Cortex of kidney (tissue), 1 donor: ENCODE measurements at places on chromosomes 2 and 18.

GRCh38 chr18:49406863-49407262, 53.6 kb downstream of the DYM start:
- no peak for DNase-seq

- DNase-seq: no peak
These were observed 264.3 kb downstream of the PTGR3 start for GRCh38 chr18:74944676-74945075.

DNA sequence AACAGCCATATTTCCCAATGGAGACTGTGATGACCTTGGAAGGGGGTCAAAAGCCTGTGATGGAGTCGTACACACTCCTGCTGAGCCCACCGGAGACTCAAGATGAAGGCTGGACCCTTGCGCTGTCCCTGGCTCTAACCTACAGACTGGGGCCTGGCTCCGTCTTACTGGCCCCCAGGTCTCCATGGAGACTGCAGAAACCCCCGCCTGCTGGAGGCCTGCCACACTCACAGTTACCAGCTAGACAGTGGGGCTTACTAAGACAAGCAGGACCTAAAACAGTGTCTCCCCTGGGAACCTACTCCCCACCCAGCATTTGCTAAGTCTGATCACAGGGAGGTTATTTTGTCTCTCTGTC, 9.6 kb downstream of the C2orf72 start:
- no peak for DNase-seq

GRCh38 chr18:7388741-7389140, 157.9 kb downstream of the LRRC30 start:
- DNase-seq: no peak

GRCh38 chr2:11656671-11657101, 13.3 kb downstream of the NTSR2 start:
- DNase-seq: no peak

GRCh38 chr2:191611614-191612013, 66.3 kb upstream of the NABP1 start:
- DNase-seq: no peak

GRCh38 chr18:5237083-5237722, 40.1 kb upstream of the AKAIN1 start:
- no peak for DNase-seq

GRCh38 chr18:54829856-54830255, 1.6 kb downstream of the RAB27B start:
- DNase-seq: no peak

DNA sequence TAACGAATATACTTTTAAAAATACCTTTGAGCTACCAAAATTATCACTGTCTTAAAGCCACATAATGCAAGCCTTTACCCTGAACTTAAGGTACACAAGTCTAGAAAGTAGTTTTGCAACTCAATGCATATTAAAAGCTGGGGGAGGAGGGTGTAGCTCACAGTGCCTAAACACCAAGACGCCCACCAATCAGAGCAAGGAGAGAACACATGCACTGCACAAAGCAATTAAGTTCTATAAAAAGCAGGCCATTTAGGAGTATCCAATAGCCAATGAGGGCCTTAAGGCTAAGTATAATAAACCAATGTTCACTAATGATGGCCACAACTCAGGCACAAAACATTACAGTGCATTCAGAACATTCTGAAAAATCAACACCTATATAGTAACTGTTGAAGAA, 16.2 kb downstream of the TRIP12 start:
- DNase-seq: no peak

DNA sequence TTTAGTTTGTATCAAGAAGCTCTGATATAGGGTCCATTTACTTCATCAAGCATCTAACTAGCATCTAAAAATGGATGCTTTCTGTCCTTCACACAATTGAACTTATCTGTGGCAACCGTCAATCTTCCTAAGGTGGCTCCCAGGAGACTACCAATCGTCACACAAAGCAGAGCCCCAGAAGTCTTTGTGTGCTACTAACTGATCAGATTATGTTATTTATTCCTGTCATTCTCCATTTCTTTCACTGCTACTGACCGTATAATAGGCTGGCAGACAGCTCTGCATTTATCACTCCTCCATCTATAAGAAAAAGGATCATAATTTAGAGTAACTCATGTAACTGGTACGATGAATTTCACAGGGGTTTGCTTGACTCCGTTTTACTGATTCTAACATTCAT, 585.0 kb upstream of the NXPH2 start:
- DNase-seq: no peak

GRCh38 chr2:149021271-149021719, 17.2 kb upstream of the LYPD6B start:
- DNase-seq: no peak

DNA sequence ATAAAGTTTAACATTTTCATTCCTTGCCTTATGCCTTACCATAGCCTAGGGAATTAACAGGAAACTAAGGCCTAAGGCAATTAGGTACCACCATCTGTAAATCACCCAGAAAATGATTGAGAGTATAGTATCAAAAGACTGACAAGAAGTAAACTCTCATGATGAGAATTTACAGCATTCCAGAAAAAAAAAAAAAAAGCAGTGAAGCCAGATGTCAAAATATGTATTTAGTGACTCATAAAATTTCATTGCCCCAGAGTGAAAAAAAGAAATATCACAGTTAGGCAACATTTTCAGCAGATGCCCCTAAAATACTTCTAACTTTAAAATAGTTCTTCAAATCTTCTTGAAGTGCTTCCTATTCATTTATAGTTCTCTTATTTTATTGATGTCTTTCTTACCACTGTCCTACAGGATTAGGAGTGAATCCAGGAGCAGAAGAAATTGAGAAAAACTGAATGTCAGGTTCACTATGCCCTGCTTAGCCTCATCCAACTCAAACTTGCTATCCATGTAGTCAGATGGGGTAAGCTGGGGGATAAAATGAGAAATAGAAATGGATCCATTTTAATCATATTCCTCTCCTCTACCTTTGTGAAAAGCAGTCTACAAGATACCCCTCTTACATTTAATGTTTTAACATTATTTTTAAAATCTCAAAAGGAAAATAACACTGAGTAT, 57.3 kb upstream of the TANK start:
- no peak for DNase-seq

DNA sequence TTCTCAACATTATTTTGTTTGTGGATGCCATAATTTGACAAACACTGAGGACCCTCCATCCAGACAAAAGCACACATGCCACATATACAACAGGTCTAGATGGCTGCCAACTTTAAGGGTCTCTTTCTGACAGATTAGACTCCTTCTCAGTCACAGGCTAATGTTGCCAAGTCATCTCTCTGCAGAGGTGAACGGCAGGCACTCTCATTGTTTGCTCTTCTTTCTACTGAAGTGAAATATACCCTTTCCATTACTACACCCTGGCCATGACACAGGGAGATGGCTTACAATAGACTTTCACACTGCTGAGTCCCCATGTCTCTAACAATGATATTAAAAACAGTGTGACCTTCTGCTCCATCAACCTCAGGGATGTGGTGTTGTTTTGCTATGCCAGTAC, 47.5 kb upstream of the ZNF397 start:
- no peak for DNase-seq

DNA sequence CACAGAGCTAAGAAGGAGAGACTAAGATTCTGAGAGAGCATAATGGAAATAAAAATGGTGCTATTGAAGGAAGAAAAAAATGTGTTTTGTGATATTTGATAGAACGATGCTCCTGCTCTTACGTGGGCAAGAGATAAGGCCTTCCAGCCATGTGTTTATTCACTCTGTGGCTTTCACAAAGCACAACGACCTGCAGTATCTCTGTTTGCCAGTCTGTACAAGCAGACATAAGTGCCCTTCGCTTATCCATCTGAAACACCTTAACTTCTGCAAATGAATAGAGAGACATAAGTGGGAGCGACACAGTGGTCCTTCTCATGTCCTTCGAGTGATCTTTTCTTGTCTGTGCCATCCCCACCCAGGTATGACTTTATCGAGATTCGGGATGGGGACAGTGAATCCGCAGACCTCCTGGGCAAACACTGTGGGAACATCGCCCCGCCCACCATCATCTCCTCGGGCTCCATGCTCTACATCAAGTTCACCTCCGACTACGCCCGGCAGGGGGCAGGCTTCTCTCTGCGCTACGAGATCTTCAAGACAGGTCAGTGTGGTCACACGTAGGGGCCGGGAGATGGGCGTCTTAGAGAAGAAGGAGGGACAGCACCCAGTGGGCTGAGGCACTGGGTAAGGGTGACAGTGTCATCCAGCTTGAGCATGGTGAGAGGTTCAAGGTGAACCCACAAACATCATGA, 33.7 kb downstream of the NRP2 start:
- DNase-seq: no peak

- no peak for DNase-seq
These were observed 92.9 kb upstream of the WDR75 start for GRCh38 chr2:189348369-189348768.

DNA sequence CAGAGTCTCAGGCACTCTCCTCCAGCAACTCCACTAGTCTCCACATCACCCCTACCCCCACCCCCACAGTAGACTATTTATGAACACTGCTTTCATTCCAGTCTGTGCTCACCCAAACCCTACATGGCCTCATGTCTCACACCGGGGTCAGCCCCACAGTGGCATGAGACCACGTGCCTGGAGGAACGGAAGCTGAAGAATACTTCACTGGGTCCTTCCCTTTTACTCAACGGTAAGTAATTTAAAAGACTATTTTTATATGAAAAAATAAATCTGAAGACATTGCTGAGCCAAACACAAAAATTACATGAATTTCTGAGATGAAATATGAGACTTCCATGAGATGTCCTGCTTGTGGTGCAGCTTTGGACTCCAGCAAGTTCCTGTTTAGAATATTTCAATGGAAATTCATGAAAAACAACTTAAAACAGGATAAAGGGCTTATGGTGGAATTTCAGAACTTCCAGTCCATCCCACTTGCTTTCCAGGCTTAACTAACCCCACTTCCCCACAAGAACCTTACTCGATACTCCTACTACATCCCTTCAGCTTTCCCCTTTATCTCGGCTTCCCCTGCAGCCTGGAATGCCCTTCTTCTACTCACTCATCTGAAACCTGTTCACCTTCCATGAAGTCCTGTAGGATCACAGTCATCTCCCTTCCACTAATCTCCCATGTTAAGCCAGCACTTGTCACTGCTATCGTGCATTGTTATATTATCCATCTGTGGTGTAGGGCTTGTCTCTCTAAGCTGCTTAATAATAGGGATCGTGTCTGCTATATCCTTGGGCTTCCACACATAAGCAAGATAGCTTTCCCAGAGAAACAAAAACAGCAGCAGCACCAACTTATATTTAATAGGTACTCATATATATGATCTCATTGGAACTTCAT, 47.9 kb downstream of the SLC14A1 start:
- DNase-seq: no peak

DNA sequence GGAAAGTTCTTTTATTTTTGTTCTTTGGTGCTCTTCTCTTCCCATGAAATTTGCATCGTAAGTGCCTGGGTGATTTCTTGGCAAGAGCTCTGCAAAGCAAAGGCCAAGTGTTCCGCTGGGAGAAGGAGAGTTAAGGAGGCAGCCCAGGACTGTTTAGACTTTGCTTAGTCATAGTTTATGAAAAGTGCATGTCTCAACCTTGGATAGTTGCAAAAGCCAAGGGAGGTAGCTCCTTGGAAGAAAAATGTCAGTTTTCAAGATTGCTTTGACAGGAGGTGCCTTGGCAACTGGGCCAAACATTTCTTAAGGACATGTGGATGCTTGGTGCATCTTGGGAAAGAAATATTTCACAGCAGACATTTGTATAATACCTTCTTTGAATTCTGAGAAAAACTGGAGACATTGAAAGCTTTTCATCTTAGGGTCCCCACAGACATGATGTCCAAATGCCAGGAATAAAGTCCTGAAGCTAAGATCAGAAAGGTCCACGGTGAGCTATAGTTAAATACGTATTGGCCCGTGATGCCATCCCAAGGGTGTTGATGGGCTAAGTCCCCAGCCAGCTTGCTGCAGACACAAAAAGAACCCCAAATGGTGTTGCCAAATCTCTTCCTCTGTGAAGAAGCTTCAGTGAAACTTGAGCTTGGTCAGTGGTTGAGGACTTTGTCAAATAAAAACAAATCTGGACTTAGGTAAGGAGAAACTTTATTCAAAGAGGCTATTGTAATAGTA, 96.3 kb upstream of the THUMPD2 start:
- no peak for DNase-seq

DNA sequence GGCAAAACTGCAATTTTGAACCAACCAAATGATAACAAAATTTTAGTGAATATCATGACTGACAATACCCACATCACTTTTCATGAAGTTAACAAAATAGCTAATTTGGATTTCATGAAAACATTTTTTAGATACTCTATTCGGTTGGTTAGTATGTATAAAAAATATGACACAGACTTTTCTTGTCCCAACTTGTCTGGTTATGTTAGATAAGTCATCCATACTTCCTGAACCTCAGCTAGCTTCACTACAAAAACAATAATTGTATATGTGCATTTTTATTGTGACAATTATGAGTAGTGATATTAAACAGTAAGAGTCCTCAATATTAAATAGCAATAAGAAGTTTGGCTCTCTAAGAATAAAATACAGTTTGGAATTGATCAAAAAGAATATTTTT, 408.1 kb upstream of the DSEL start:
- DNase-seq: no peak

GRCh38 chr2:164794432-164795231, 47.0 kb downstream of the COBLL1 start:
- no peak for DNase-seq

DNA sequence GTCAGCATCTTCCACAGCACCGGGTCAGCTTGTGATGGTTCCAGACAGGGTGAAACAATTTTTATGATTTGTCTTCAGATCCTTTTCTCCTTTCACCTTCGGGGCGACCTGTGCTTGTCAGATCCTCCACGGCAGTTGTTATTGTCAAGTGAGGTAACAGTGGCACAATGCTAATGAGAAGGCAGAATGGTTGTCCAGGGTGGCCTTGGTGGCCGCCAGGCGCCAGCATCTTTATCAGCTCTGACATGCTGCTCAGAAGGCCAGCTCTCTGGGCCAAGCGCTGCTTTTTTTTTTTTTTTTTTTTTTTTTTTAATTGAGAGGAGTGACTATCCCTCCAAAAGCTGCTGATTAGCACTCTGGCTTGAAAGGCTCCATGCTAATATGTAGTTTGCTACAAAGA, 52.3 kb upstream of the MGAT5 start:
- no peak for DNase-seq

GRCh38 chr2:61257446-61257845, 95.5 kb downstream of the C2orf74 start:
- no peak for DNase-seq

GRCh38 chr18:44214396-44214795, 466.3 kb upstream of the SETBP1 start:
- DNase-seq: no peak

- no peak for DNase-seq
These were observed 2.5 kb upstream of the RHOB start for GRCh38 chr2:20444101-20444992.

GRCh38 chr2:166360906-166361305, 14.8 kb downstream of the SCN9A start:
- no peak for DNase-seq

- no peak for DNase-seq
These were observed 176.8 kb upstream of the TRIB2 start for GRCh38 chr2:12539776-12540562.

DNA sequence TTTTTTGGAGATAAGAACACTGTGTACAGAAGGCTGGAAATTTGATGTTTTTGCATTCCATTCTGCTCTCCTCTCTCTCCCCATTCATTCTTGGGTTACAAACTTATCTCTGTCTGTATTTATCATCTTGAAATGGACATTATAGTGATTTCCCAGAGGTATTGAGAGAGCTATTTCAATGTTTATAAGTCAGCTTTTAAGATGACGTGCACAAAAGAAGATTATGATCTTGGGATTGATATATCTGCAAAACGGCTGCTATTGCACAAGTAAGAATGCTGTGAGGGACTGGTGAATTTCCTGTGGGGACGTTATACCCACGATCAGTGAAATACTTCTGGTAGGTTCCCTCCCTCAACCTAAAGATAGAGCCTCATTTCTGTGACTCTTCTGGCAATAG, 61.0 kb upstream of the DTNA start:
- DNase-seq: no peak
